ENCODE measurements at places on chromosomes 3 and 15.

DNA sequence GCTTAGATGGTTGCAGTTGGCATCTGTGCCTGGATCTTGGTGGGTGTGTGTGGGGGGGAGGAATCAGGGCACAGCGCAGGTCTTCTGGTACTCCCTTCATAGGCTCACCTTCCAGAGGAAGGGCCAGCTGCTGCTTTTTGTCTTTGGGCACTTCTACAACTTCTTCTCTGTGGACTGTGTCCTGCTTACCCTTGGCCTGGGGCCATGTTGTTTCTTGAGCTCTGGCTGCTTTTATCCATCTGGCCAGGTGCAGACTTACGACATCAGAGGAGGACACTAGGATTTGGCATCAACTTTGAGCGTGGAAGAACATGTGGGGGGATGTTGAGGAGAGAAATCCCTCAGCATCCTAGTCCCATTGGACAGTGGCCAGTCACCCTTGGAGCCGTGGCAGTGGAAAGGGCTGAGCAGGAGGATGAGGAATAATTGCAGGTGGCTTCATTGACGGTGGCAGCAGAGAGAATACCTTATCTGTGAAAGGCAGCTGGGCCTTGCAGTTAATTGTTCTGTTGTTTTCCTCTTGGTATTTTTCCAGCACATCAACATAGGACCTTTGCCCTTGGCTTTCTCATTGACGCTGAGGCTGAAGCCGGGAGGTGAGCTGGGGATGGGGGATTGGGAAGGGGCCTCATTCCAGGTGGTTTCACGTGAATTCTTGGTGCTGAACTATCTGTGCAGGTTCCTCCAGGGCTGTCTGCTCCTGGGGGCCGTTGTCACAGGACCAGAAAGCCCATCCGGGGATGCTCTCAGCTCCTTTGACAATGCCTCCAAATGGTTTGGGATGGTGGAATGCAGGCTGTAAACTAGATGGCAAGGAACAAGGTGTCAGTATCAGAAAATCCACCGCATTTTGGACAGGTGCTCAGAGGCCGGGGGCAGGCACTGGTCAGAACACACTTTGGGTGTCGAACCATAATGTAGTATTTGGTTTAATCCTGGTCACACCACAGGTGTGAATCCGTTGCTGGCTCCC is 9.7 kb downstream of the EPHB1 start:
- no peak for DNase-seq

GRCh38 chr15:81379269-81379668 is 5.3 kb upstream of the TMC3 start:
- no peak for DNase-seq

DNA sequence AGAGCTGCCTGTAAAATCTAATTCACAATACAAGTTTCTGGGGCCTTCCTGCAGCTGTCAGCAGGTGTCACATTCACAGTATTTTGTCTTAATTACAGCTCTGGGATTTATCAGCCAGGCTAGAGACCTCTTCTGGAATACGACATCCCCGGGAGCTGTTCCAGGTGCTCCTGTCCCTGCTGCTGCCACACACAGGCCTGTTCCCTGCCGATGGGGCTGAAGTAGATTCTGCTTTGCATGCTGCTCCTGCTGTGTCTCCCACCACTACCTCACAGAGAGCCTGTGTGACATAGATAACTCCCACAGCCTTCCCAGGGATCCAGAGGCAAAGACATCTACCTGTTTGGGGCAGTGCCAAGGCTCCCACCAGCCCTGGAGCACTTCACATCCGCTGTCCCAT is 20.4 kb downstream of the COLQ start:
- DNase-seq = no peak

GRCh38 chr3:182116386-182116785 is 404.7 kb downstream of the SOX2 start:
- DNase-seq = no peak

GRCh38 chr15:42226648-42227047 is 18.5 kb upstream of the VPS39 start:
- DNase-seq = no peak

- no peak for DNase-seq
These were observed 13.0 kb upstream of the FBLN2 start for GRCh38 chr3:13535905-13536304.

DNA sequence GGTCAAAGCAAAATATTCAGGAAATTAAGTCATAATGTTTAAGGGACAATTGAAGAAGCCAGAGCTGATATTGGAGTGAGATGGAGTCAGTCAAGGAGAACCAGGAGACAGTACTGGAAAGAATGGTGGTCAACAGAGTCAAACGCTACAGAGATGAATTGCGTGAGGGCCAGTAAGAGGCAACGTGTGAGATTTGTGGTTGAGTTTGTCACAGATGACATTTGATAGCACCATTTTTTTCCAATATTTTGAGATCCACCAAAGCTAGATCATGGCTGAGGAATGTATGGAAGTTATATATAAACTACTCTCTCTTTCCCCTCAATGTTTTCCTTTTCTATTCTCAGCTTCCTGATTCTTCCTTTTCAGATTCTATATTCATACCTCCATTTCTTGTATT is 375.1 kb upstream of the ROBO2 start:
- DNase-seq = no peak

GRCh38 chr3:25493246-25493645 is 65.2 kb downstream of the RARB start:
- DNase-seq = no peak

DNA sequence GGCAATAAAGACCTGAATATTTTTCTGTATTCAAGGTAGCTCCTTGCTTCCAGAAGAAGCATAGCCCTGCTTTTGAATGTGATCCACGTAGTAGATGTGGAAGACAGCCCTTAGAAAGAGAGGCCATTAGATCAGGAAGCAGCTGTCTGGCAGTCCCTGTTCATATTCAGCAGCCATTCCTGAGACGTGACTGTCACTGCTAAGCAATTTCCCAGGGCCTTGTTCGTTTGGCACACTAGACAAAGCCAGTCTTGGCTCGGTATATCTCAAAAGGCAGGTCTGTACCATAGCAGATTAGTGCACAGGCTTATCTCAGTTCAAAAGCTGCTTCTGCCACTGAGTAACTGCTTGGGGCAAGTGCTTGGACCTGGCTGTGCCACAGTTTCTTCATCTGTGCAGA is 287.8 kb upstream of the MCTP2 start:
- DNase-seq = no peak

- no peak for DNase-seq
These were observed 2.0 kb downstream of the FSTL1 start for GRCh38 chr3:120448756-120449155.

Measured in naive thymus-derived CD4-positive, alpha-beta T cell (primary cell).